Naive thymus-derived CD4-positive, alpha-beta T cell (primary cell): ENCODE measurements at places on chromosomes 7 and 10. TPM values are rescaled to one million over a fixed set of nuclear protein-coding genes. Genes with fewer than 3 reads are reported as not detected.
A peak's percentile ranks its signal among the peaks of the same experiment; 100 is the strongest.

The PRLHR gene
- polyA plus RNA-seq: not detected

The HYAL4 gene
- polyA plus RNA-seq: not detected

DNA sequence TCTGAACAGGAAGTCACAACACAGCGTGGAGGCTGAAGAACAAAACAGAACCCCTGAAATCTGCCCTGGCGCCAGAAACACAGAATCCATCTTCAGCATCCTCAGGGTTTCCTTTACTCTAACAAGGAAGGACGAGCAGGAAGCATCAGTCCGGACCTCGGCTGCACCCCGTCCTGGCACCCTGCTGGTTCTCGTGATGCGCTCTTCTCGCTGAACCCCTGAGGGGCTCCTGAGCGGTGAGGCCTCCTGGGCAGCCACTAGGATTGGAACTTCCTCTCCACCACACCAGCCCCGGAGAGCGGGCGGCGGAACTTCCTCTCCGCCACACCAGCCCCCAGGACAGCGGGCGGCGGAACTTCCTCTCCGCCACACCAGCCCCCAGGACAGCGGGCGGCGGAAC is 461.9 kb downstream of the PTPRN2 start:
- H3K27me3 ChIP-seq: no peaks in the 10 kb centered on the region
- H3K36me3 ChIP-seq: no peaks in the 10 kb centered on the region
- no peak overlapping the region for H3K27ac ChIP-seq
- no peaks in the 10 kb centered on the region for H3K4me1 ChIP-seq

- H3K27ac ChIP-seq: no peak overlapping the region
- no peaks in the 10 kb centered on the region for H3K27me3 ChIP-seq
- H3K36me3 ChIP-seq: no peaks in the 10 kb centered on the region
- H3K4me3 ChIP-seq: no peak overlapping the region
- no peaks in the 10 kb centered on the region for H3K4me1 ChIP-seq
- DNase-seq: no peak
Observed at GRCh38 chr10:131662851-131663250, 238.0 kb upstream of the PPP2R2D start.

- no peak overlapping the region for H3K27ac ChIP-seq
- DNase-seq: no peak
- no peaks in the 10 kb centered on the region for H3K27me3 ChIP-seq
- H3K4me1 ChIP-seq: no peaks in the 10 kb centered on the region
Observed at GRCh38 chr10:129192344-129193128, 274.5 kb upstream of the MGMT start.

DNA sequence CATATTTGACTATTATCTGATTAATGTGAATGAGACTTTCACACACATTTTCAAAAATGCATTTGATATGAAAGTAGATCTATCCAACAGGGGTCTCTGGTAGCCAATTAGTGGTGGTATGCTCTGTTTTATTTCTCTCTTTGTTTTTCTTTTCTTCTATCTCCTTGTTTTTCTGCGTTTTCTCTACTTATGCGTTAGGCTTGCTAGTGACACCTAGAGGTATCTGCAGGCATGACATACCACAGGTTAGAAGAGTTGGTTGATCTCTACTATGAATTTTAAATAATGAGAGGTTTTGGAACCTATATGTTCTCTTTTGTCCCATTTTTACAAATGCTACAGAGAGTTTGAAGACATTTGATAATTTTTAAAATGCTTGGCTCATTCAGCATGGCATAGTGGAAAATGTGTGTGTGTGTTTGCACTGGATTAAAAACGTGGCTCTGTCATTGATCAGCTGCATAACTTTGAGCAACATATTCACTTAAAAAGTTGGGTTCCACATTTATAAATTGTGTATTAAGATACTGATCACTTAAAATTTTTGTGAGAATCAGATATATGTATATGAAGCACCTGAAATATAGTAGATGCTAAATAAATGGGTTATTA is 28.1 kb upstream of the PLXDC2 start:
- H3K27me3 ChIP-seq: no peaks in the 10 kb centered on the region
- no peak overlapping the region for H3K27ac ChIP-seq
- H3K36me3 ChIP-seq: no peaks in the 10 kb centered on the region
- DNase-seq: no peak
- no peaks in the 10 kb centered on the region for H3K4me1 ChIP-seq

DNA sequence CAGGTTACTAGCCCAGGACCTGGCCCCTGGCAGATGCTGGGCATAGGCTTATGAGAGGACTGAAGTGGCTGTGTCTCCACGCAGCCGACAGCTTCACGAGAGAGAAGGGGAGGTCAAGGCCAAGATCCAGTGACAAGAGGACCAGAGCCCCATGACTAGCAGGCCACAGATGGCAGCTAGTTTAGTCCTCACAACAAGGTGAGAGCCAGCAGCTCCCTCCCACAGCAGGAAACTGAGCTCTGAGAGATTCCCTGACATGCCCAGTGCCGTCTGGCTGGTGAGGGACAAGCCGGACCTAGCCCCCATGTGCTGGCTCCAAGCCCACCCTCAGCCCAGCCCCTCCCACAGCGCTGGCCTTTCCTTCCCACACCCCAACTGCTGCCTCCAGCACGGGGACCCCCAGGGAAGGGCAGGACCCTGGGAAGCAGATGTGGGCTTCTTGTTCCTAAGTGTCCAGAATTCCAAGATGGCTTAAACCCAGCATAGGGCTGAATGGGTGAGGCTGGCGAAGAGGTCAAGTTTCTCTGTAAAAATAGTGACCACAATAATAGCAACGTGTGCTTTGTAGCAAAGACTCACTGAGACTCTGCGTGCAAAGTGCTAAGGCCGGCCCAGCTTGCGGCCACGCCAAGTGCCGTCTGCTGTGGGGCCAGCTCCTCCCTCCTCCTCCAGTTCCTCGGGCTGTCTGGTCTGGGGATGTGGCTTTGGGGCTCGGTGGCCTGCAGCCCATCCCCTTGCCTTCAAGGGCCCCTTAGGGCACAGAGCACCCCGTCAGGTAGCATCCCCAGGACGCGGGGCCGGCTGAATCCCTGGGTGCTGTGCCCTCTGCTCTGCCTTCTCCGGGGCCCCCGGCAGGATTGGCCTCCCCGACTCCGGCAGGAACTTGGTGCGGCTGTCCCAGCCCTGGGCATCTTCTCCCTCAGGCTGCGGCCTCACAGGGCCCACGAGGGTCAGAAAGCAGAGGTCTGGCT is 7.8 kb upstream of the FAM20C start:
- H3K27ac ChIP-seq: no peak overlapping the region
- no peaks in the 10 kb centered on the region for H3K36me3 ChIP-seq
- no peaks in the 10 kb centered on the region for H3K27me3 ChIP-seq
- H3K4me3 ChIP-seq: no peak overlapping the region
- H3K4me1 ChIP-seq: no peaks in the 10 kb centered on the region
- no peak for DNase-seq

- no peaks in the 10 kb centered on the region for H3K36me3 ChIP-seq
- no peak overlapping the region for H3K27ac ChIP-seq
- no peaks in the 10 kb centered on the region for H3K27me3 ChIP-seq
- no peaks in the 10 kb centered on the region for H3K4me1 ChIP-seq
Observed at GRCh38 chr10:124328477-124329220, 90.1 kb downstream of the OAT start.

DNA sequence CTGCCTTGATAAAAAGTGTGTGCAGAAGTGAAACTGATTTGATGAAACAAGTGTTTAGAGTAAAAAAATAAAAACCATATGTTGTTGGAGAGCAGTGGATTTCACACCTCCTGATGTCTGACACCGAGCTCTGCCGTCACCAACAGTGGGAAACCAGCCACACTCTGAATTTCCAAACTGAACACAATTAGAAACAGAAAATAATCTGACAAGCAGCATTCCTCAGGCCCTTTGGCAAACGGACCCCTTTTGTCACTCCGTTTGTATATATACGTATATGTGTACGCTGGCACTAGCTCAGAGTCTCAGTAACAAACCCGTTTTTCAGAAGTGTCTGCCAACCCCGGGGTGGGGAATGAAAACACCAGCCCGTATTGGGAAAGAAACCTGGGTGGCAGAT is 32.4 kb downstream of the TACC2 start:
- no peaks in the 10 kb centered on the region for H3K4me1 ChIP-seq
- no peaks in the 10 kb centered on the region for H3K36me3 ChIP-seq
- no peak overlapping the region for H3K27ac ChIP-seq
- H3K4me3 ChIP-seq: no peak overlapping the region
- no peaks in the 10 kb centered on the region for H3K27me3 ChIP-seq

GRCh38 chr7:93232673-93233018 is 480 bp downstream of the VPS50 start:
- H3K27me3 ChIP-seq: no peaks in the 10 kb centered on the region
- peaks cover 2% of the 10 kb centered on the region for H3K36me3 ChIP-seq
- H3K4me1 ChIP-seq: peaks cover 6% of the 10 kb centered on the region
- peak overlapping the region; percentile 89 for H3K27ac ChIP-seq
- no peak for DNase-seq

- no peaks in the 10 kb centered on the region for H3K36me3 ChIP-seq
- no peaks in the 10 kb centered on the region for H3K4me1 ChIP-seq
- no peak overlapping the region for H3K4me3 ChIP-seq
- no peaks in the 10 kb centered on the region for H3K27me3 ChIP-seq
Observed at GRCh38 chr7:116329686-116330503, 119.6 kb downstream of the TES start.

DNA sequence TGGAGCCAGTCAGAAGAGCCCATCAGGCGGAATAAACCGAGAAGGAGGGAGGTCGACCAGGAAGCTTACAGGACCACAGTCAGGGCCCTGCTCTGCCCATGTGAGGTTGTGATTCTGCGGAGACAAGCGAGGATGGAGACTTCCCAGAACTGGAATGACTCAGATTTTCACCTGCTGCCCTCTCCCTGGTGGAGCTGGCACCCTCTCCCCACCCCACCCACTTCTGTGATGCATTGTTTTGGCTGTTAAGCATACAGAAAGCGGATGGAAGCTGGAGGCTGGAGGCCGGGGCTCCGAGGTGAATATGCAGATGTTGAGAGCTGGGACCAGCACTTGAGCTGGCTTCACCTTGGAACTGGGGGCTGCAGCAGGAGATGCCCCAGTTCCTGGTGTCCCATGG is 57.4 kb downstream of the NPTX2 start:
- DNase-seq: no peak
- H3K36me3 ChIP-seq: no peaks in the 10 kb centered on the region
- H3K4me3 ChIP-seq: no peak overlapping the region

- no peak overlapping the region for H3K4me3 ChIP-seq
- H3K4me1 ChIP-seq: peaks cover 5% of the 10 kb centered on the region
- H3K27me3 ChIP-seq: no peaks in the 10 kb centered on the region
- no peak overlapping the region for H3K27ac ChIP-seq
- no peak for DNase-seq
- H3K36me3 ChIP-seq: no peaks in the 10 kb centered on the region
Observed at GRCh38 chr10:63633677-63634487, 112.7 kb downstream of the REEP3 start.

DNA sequence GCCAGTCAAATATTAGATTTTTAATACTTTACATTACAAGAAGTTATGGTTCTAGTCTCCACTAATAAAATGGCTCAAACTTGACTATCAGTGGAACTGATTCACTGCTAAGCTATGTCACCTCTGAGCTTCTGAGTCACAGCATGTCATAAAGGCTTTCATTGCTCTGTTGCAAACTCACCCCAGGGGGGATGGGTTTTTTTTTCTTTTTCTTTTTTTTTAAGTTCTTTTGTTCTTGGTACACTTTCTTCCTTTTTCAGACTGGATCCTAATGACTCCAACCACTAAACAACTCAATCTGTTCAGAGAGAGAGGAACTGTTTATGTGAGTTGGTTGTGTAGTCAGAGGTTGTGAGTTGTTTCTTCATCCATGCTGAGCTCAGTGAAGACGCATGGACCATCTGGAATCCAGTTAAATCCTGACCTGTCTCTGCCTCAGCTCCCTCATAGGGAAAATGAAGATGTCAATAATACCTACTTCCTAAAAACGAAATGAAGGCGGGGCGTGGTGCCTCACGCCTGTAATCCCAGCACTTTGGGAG is 11.0 kb downstream of the MYOF start:
- H3K4me3 ChIP-seq: no peak overlapping the region
- DNase-seq: no peak
- no peaks in the 10 kb centered on the region for H3K36me3 ChIP-seq
- no peaks in the 10 kb centered on the region for H3K27me3 ChIP-seq
- no peaks in the 10 kb centered on the region for H3K4me1 ChIP-seq

DNA sequence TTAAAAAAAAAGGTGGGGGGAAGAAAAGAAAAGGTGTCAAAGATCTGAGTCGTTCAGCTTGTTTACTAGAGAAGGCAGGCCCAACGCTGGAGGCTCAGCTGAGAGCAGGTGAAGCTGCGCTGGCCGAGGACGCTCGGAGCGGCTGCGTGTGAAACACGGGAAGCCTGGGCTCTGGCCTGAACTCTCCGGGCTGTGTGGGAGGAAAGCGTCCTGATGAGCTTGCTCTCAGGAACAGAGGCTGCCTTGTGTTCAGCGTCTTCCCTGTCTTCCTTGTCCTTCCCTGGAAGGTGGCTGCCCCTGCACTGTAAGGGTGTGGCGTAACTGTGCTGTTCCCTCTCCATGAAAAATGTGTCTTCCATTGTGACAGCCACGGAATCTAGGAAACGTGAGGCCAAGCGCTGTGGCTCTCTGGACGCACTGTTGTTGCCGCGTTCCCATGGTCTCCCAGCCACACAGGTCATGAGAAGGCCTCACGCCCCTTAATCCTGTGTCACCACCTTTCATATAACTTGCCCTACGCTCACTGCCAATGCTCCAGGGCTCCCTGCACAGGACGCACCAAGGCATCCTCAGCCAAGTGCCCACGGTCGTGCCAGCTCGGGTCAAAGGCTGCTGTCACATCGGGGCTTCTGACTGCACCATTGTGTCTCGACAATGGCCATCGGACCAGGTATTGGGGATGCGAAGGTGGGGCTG is 15.8 kb downstream of the IL15RA start:
- H3K4me1 ChIP-seq: no peaks in the 10 kb centered on the region
- no peak overlapping the region for H3K4me3 ChIP-seq
- DNase-seq: no peak
- H3K27ac ChIP-seq: no peak overlapping the region

DNA sequence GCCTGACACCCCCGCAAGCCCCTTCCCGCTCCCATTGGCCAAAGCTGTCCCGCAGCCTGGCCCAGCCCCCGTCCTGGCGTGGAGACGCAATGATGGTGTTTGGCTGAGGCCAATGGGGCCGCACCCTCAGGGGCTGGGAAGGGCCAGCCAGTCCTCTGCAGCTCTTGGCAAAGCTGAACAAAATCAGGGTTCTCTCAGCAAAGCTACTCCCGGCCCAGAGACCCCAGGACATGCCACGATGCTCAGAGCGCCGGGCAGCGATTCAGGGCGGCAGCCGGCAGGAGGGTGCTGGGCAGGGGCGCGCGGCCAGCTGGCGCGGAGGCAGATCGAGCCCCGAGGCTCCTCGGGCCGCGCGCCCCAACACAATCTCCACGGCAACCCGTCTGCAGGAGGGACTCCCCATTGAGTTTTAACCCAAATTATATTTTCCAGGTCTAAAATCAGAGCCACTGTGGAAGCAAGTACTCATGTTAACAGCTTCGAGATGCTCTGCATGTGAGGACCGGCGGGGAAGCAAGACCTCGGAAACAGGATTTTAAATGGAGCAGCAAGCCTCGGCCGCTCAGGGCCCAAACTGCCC is 8.8 kb upstream of the CNPY1 start:
- H3K27me3 ChIP-seq: no peaks in the 10 kb centered on the region
- DNase-seq: no peak
- H3K27ac ChIP-seq: no peak overlapping the region
- no peaks in the 10 kb centered on the region for H3K36me3 ChIP-seq
